Activated CD4-positive, alpha-beta T cell treated with anti-CD3 and anti-CD28 coated beads, Interleukin-2, Interleukin-4, amounts not matched to agents 100 ng/mL and 50 ng/mL, durations not matched to agents 16 hours and 8 hours (primary cell): ENCODE measurements at places on chromosomes 1 and 21.

DNA sequence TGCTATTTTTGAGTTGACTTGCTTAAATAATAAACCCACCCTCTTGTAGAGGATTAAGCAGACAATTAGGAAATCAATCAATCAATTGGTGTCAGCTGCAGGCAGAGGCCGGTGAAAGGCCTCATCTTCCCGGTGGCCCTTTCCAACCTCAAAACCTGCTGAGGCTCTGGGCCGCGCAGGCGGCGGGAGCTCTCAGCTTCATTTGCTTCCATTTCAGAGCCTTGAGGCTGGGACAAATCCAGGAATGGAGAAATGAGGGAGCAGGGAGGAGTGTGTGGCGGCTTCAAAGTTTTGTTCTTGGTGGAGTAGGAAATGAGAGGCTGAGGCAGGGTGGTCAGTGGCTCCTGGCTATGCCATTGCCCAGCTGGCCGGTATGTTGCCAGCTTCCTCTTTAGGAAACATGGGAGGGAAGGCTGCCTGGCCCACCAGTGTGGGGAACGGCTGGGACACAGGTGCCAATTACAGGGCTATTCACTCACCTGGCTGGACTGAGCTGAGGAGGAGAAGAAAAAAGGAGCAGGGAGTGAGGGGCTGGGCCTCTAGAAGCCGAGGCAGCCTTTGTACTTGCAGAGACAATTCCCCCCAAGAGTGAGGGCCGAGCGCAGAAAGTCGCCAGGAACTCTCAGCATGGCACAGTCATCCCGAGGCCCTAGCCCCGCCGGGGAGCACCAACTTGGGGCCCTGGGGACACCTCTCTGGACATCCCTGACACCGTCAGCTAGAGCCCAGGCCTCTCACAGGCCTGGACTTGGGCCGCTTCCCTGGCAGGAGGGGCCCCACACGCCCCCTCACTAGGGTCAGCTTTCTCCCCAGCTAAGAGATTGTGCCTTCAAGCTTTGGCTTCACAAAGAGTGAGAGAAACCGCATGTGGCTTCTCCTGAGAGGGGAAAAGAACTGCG is 4.4 kb downstream of the POU3F1 start:
- DNase-seq = no peak

GRCh38 chr1:5836776-5837440 is 155.3 kb downstream of the NPHP4 start:
- no peak for DNase-seq

GRCh38 chr1:168696125-168696760 is 32.8 kb downstream of the DPT start:
- DNase-seq = no peak

DNA sequence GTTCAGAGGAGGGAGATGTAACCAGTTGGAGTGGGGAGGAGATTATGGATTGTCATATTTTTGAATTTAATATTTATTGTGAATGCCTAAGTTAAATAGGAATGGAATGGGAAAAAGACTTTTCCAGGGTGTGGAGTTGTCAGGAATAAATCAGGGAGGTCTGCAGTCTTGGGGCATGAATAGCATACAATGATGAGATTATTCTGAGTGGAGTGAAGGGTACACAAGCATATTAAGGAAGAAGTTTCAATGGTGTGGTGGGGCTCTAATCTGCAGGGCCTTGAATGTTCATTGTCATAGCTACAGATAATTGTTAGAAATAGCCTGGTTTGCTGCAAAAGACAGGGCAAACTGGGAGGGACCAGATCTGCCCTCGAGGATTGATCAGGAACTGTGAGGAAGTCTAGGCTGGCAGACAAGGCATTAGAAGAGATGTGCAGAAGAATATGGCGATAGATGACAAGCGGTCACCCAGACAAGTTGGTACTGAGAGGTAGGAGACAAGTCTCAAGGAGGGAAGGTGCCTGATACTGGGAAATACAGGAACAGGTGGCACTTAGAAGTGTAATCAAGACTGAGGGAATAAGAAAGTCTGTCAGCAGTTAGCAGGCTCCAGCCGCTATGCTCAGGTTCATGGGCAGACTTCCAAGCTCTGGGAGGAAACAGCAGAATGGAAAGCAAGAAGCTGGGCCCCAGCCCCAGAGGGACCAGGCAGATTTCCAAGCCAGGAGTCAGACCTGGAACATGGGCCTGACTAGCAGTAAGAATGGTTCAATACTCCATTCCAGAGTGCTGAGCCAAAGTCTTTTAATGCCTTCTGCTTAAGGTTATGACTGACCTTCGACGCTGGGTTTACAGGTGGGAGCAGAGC is 20.9 kb upstream of the RGL1 start:
- DNase-seq = no peak

DNA sequence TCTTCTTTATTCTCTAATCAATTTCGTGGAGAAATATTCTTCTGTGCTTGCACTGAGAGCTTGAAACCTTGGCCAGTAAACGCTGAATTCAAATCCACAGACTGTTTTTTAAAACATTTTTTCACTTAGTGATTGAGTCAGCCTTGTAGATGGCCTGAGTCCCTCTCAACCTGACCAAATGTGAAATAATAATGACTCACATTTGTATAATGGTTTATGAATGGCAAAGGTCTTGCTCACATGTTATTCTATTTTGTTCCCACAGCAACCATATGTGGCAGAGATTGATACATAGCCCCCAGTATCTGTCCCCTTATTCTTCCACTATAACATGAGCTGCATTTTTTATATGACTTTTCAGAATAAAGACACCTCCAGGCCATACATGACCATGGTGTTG is 47.8 kb upstream of the CCDC190 start:
- no peak for DNase-seq

DNA sequence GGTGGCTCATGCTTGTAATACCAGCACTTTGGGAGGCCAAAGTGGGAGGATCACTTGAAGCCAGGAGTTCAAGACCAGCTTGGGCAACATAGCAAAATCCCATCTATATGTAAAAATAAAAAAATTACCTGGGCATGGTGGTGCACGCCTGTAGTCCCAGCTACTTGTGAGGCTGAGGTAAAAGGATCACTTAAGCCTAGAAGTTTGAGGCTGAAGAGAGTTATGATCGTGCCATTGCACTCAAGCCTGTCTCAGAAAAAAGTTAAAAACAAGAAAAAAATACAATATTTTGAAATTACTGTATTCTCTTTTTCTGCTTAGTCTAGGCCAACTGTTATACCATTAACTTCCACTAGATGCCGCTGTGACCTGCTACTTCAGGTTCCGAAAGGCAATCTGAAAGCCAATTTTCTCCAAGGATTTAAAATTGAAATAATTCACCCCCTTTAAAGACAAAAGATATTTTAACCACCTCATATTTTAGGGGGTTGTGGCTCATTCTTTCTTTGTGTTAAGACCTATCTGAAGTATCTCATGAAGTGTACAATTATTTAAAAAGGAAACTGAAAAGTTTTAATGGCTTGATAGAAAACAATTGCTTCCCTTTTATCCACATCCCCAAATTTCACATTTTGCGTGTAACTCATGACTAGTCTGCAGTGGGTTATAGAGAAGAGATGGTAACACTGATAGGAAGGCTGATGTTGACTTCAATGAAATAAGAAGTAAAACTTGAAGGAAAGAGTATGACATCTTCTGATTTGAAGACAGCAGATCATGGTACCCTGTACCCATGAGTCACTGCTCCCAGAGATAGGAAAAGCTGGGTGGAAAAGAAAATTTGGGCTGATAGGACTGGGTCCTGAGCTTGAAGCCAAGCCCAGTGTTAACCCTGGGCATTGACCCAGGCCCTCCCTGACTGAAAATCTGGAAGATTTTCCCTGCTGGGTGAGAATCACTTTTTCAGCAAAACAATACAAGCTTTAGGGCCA is 24.4 kb upstream of the CLDN14 start:
- peak; percentile 50 for DNase-seq

DNA sequence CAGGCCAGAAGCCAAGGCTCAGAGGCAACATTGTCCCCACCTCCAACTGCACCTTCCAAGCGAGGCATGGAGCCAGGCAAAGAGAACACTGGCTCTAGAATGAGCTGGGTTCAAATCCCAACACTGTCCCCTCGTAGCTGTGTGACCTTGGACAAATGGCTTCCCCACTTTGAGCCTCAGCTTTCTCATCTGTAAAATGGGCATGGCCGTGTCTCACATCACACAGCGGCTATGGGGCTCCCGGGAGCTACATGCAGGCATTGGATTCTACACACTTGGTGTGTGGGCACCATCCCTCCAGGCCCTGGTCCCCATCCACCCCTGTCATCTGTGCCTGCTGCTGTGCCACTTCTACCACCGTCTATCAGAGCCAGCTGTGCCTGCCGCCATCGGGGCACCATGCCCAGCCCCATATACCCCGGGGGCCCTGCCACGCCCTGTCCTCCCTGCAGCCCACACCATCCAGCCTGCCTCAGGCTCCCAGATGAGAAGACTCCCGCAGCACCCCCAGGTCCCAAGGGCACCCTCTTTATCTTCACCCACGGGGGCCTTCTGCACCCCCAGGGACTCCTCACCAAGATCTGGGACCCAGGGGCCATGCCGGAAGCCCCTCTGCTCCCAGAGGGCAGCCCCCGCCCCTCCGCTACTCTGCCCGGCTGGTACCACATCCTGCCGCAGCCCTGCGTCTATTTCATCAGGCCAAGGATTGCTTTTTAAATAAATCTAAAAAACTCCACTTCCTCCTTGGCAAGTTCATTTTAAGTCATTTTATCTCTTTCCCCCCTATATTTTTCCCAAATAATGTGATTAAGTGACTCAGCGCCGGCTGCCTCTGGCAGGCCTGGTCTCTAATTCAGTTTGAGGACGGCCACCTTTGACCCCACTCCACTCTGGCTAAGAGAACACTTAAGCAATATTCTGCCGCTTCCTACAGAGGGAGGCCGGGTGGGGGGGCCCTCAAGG is 107.8 kb upstream of the TARDBP start:
- no peak for DNase-seq
